Activated CD4-positive, CD25-positive, alpha-beta regulatory T cell (primary cell): ENCODE measurements at places on chromosomes 1 and 21.

DNA sequence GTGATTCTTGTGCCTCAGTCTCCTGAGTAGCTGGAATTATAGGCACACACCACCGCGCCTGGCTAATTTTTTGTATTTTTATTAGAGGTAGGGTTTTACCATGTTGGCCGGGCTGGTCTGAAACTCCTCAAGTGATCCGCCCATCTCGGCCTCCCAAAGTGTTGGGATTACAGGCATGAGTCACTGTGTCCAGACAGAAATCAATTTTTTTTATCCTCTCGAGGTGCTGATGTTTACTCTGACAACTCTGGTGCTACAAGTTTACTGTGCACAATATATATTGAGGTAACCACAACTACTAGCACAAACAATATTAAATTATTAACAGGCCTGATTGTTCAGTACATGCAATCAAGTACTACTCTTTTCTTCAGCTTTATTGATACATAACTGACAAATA lies 39.7 kb downstream of the F13B start:
- DNase-seq: no peak

GRCh38 chr1:21818656-21819055 lies 6.6 kb downstream of the LDLRAD2 start:
- peak; percentile 18 for DNase-seq

- DNase-seq: no peak
Measured at GRCh38 chr1:173946380-173946921, 29.3 kb upstream of the SERPINC1 start.

DNA sequence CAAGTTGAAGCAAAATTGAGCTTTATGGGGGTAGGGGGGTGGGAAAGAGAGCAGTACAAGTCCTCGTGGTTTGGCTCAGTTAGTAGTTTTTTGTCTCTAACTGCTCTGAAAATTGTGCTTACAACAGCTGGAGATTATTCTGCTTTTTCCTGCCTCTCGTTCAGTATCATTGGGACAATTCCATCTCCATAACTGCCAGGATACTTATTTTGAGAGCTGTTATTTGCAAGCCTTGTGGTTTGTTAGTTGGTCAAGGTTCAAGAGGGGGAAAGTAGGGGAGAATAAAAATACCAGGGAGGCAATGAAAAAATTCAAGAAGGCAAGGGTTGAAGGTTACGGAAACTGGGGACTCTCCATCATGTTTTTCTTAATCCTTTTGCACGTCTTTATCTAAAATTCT lies 811.8 kb upstream of the ADGRL2 start:
- no peak for DNase-seq

DNA sequence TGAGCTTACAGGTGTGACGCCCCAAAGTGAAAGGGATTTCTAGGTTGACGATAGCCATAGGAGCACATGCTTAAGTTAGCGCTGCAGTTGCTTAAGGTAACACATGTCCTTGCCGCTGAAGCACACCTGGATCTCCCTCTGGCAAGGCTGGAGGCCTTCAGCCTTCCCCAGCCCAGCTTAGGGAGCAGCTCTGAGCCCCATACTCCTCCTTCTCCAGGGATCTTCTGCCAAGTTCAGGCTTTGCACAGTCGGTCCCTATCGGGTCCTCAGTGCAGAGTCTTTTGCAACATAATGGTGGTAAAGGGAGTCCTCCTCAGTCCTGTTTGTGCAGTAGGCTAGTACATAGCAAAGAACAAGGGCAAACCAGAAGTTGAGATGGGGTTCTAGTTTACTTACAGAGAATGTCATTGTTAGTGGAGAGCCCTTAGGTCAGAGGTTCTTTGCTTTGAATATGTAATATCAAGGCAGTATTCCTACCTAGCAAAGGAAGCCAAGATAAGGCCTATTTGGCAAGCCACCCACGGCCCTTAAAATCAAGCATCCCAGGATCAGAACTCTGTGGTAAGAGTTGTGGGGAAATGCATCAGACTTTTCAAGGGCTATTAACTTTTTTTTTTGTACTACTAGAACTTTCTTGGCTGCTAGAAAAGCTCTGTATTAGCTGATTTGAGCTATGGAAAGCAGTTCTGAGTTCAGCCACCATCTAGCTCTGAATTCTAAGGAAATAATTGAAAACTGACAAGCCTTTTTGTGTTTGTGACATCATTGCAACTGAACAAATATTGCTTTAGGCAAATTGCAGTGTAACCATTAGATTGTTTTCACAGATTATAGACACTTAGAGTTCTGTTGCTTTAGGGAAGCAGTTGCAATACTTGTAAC lies 1.4 kb downstream of the EVA1C start:
- DNase-seq: no peak

GRCh38 chr1:156775799-156776198 lies 8.5 kb downstream of the PRCC start:
- no peak for DNase-seq

- DNase-seq: no peak
Measured at GRCh38 chr1:240575981-240576662, 35.8 kb downstream of the GREM2 start.

DNA sequence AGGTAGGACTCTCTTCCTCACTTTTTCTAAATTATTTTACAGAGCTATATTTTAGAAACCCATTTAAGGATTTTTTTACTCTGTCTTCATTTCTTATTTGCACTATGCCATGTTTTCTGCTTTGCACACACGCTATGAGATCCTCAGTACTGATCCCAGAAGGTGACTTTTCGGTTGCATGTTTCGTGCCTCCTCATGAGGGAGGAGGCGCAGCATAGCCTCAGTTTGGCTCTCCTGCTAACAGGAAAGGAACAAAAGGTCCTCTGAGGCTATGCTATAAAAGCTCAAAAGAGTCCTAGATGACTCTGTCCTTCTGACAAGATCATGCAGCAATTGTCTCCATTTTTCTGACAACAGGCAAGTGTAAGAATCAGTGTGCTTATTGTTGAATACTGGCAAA lies 189.7 kb downstream of the GPR52 start:
- no peak for DNase-seq

DNA sequence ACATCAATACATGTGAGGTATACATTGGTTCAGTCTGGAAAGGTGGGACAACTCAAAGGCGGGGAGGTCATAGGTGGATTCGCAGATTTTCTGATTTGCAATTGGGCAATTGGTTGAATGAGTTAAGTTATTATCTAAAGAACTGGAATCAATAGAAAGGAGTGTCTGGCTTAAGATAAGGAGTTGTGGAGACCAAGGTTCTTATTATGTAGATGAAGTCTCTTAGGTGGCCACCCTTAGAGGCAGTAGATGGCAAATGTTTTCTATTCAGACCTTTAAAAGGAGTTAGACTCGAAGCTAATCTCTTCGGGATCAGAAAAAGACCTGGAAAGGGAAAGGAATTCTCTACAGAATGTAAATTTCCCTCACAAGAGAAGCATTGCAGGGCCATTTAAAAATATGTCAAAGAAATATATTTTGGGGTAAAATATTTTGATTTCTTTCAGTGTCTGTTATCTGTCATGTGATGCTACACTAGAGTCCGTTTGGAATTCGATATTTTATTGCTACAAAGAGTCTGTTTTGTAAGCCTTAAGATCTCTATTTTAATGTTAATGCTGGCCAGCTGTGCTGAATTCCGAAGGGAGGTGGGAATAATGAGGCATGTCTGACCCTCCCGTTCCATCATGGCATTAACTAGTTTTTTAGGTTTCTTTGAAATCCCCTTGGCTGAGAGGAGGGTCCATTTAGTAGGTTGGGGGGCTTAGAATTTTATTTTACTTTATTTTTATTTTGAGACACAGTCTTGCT lies 265.1 kb downstream of the PTPRU start:
- no peak for DNase-seq

GRCh38 chr1:54379555-54380289 lies 26.5 kb downstream of the SSBP3 start:
- no peak for DNase-seq

GRCh38 chr1:150256554-150257341 lies 826 bp upstream of the CA14 start:
- no peak for DNase-seq

GRCh38 chr21:36706951-36707762 lies 8.2 kb downstream of the SIM2 start:
- DNase-seq: no peak

GRCh38 chr1:206573762-206574161 lies 38.5 kb downstream of the EIF2D start:
- no peak for DNase-seq

GRCh38 chr21:38669186-38669585 lies 136.5 kb upstream of the ETS2 start:
- DNase-seq: no peak

DNA sequence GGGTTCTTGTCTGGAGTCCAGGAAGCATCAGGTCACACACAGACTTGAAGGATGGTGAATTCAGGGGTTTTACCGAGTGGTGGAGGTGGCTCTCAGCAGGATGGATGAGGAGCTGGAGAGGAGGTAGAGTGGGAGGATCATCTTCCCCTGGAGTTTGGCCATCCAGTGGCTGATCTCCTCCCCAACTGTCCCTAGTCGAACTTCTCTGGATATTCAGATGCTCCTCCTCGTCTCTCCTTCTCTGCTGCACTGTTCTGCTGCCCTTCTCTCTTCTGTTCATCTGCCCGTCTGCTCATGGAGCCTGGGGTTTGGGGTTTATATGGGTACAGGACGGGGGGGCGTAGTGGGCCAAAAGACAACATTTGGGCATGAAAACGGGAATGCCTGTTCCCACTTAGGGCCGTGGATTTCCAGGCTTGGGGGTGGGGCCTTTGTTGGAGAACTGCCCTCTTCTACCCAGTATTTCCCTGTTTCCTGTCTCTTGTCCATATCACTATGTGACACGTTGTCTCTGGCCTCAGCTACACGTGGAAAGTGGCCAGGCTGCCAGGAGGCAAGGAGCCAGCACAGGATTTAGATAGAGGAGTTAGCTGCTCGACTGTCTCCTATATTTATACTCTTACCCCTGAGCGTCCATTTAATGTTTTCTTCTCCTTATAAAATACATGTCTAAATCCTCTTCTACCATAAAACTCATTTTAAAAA lies 76.7 kb downstream of the SIPA1L2 start:
- no peak for DNase-seq

- DNase-seq: no peak
Measured at GRCh38 chr21:33273044-33273443, 6.9 kb downstream of the IL10RB start.

GRCh38 chr1:19960591-19960990 lies 18.8 kb downstream of the PLA2G2A start:
- DNase-seq: no peak

DNA sequence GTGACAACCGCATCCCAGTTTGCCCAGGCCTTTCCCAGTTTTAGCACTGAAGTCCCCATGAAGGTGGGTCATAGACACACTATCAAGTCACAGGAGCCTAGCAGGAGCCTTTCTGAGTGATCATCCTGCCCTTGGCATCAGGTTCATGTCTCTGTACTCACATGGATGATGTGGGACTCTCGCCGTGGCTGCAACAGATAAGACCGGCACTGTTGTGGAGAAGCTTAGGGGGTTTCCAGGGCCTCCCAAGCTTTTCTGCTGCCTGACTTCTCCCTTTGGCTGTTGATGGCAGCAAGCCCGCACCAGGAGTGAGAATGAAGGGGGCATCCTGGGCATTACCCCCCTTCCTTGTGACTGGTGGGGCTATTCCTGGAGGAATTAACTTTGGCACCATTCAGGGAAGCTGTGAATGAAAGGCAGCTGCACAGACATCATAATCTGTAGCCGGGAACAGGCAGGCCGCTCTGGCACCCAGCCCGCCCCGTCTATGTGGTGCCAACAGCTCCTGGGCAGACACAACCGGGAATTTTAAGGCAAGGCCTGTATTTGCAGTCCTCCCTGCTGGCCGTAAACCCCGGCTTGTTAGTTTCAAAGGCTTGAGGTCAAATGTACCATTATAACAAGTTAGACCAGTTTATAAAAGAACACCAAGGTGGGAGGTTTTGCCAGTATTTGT lies 148.6 kb downstream of the HUNK start:
- no peak for DNase-seq

- no peak for DNase-seq
Measured at GRCh38 chr1:5312862-5313261, 658.5 kb downstream of the AJAP1 start.

- DNase-seq: no peak
Measured at GRCh38 chr1:3915551-3916121, 15.6 kb upstream of the C1orf174 start.

- DNase-seq: peak; percentile 67
Measured at GRCh38 chr1:116570358-116571214, at the start of gene CD58. Gene CD58 (minus strand): TSS chr1:116571026. CDS start chr1:116570972, 54 bp downstream.

- DNase-seq: no peak
Measured at GRCh38 chr1:168333562-168334276, 53.0 kb downstream of the TBX19 start.

DNA sequence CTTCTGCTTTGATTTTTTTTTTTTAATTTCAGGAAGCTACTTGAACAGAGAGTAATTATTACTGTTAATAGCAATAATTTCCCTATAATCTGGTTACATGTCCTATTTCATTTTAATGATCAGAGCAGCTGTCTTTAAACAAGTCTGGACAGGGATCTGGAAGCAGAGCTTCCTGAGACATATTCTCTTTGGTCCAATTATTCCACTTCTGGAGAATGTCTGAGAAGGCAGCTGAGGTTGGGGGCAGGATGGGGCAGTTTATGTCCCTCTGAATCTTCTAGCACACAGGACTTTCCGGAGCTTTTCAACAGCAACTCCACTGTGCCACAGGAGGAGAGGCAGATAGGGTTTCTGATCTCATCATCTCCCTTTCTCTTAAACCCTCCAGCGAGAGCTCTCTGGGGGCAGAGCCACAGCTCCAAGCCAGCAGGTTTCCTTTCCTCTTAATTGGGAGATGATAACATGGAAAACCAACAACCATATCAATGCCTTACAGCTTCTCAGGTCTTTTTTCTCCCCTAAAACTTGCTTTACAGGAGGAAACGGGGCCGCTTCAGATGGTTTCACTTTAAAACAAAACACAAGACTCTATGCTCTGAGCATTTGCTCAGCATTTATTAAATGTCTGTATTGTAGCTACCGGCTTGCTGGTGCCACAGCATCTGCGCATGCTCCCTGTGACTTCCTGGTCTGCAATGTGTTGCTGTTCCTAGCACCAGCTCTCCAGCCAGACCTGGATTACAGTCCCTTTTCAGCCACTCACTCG lies 425.7 kb upstream of the USP24 start:
- no peak for DNase-seq

DNA sequence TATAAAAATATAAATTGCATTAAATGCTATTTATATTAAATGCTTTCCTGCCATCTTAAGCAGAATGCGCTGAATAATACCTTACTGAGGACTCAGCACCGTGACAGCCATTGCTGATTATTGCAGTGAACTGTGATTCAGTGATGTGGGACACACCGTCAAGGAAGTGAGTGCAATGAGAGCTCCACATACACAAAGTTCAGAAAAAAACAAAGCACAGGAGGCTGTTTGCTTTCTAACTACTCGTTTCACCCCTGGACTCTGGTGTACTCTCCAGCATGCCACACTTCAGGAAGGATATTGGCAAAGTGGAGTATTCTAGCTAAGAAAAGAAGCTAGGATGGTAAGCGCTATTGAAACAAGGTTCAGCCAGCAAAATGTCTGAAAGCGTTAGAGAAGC lies 57.4 kb upstream of the CXADR start:
- no peak for DNase-seq

DNA sequence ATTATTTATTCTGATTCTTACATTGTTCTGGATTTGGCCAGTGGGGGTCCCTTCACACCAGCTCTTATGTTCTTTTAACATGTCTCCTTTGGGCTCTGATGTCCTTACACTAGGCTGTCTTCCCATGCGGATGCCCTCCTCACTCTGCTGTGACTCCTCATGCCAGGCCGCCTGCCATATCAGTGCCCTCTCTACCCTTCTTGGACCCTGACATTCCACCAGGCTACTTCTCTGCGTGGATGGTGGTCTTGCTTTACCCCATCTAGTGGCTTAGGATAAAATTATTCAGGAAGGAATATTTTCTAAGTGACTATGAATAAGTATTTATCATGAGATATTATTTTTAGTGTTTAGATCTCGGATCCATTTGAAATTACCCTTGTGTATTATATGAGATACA lies 21.2 kb downstream of the ATF6 start:
- no peak for DNase-seq
